Smooth muscle cell of the pulmonary artery (primary cell): ENCODE measurements at places on chromosomes 5 and 9. TPM values are rescaled to one million over a fixed set of nuclear protein-coding genes. Genes with fewer than 3 reads are reported as not detected.

Gene PRSS3
- 12.1 and 14.8 TPM in 2 replicates for total RNA-seq

Gene SLC28A3
- 0.36 and 0.46 TPM in 2 replicates for total RNA-seq

Gene SOHLH1
- not detected in 2 replicates for total RNA-seq

Gene CLIC3
- 2.0 and 2.9 TPM in 2 replicates for total RNA-seq

Gene PCDHA13
- 0.10 and 0.20 TPM in 2 replicates for total RNA-seq

Gene DNAH5
- total RNA-seq = 0.20 and 0.43 TPM in 2 replicates
